T-cell (primary cell): ENCODE measurements at places on chromosomes 13 and 19.

GRCh38 chr13:35621989-35622388 lies 145.5 kb upstream of the MAB21L1 start:
- no peak for DNase-seq

- DNase-seq, result no peak
Observed at GRCh38 chr13:41409611-41410010, 47.7 kb upstream of the RGCC start.

DNA sequence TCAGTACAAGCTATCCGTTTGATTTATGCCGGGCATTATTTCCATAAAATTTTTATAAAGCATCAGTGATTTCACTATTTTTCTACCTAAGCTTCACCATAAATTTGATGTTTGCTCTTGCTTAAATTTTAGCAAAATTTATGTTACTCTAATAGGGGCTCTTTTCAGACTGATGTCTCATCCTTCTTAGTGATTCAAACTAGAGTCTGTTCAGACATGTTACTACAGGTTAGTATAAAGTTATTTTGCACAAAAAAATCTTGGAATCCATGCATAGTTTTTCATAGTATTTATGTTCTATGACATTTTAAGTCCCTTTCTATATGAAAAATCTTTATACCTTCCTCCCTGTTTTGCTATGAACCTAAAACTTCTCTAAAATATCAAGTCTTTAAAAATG lies 1151.9 kb downstream of the SLITRK5 start:
- DNase-seq, result no peak

GRCh38 chr13:101465877-101466276 lies 13.4 kb downstream of the ITGBL1 start:
- DNase-seq, result no peak

GRCh38 chr13:113774177-113775107 lies 15.4 kb downstream of the TMEM255B start:
- no peak for DNase-seq

GRCh38 chr13:104289400-104289799 lies 1223.2 kb upstream of the SLC10A2 start:
- no peak for DNase-seq

- DNase-seq, result no peak
Observed at GRCh38 chr19:2529473-2529918, 53.6 kb downstream of the GADD45B start.

GRCh38 chr13:113418722-113419049 lies 34.6 kb downstream of the ADPRHL1 start:
- no peak for DNase-seq

DNA sequence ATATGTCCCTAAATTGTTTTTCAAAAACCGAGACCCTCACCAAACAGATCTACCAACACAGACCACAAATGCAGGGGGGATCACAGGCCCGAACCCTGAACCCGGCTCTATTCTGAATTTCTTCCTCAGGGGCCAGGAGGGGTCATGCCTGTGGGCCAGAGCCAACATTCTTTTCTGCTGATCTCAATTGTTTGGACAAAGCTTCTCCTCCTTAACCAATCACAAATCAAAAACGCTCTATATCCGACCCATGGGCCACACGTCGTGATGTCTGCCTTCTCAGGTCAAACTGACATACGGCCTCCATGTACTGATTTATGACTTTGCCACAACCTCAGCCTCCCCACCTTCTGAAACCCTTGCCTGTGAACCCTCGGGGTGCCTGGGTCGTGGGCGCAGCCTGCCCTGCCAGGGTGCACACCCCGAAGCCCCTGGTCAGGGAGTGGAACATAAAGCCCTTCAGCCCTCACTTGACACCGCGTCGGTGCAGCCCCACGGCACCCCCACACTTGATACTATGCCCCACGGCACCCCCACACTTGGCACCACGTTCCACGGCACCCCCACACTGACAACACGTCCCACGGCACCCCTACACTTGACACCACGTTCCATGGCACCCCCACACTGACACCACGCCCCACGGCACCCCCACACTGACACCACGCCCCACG lies 58.4 kb upstream of the C13orf46 start:
- no peak for DNase-seq

DNA sequence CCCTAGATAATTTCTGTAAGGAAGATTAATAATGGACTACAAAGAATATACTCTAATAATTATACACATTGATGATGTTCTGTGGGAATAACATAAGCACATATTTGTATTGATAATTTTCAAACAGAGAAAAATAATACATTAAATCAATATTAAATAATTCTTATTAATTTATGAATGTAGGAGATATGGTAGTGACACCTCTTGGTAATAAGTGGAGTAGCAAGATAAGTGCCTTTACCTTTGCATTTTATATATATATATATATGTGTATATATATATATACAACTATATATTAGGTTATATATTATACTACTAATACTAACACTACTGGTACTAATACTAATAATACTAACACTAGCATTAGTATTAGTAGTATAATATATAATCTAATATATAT lies 905.8 kb downstream of the SLITRK1 start:
- no peak for DNase-seq

DNA sequence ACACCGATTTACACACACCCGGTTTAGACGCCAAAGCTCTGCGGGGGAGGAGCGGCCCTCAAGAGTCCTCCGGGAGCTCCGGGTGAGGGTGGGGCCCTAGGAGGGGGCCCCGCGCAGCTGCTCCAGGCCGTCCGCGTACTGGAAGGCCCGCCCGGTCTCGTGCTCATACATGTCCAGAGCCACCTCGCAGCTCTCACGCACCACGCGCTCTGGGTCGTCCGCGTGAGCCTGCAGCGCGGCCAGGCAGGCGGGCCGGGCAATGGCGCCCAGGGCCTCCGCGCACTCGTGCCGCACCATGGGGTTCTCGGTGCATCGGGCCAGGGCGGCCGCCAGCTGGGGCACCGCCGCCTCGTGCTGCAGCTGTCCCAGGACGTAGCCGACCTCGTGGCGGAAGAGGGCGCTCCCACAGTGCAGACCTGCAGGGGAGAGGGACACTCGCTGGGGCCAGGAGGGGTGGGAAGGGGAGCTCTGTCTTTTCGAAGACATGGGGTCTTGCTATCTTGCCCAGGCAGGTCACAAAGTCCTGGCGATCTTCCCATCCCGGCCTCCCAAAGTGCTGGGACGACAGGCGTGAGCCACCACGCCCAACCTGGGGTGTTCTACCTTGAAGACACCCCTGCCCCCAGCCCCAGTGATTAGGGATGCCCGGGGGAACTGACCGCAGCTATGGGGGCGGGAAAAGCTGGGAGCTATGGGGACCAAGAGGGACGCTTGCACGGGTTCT lies 8.3 kb upstream of the SMIM44 start:
- no peak for DNase-seq

- no peak for DNase-seq
Observed at GRCh38 chr19:48186015-48186414, 15.5 kb downstream of the ZSWIM9 start.
